Astrocyte of the spinal cord (primary cell): ENCODE measurements at places on chromosomes 5 and 9.
A peak's percentile ranks its signal among the peaks of the same experiment; 100 is the strongest.

GRCh38 chr5:136811551-136811950, 446.2 kb upstream of the TRPC7 start:
- peak; percentile 87 for DNase-seq

DNA sequence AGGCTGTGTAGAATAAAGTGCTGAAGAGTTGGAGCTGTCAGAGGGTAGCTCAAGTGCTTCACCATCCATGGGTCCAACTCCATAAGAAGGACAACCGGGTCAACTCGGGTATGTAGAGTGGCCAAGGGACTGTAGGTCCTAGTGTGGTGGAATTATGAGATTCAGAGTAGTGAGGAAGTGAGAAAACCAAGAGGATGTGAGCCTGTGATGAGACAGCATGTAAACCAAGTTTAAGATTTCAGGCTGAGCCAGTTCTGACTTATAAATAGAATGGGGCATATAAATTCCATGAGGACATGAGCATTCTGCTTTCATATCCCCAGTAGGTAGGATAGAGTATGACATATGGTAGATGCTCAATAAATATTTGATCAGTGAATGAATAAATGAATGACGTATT, 96.3 kb downstream of the CFAP95 start:
- no peak for DNase-seq

GRCh38 chr9:70415041-70415440, 584 bp upstream of the KLF9 start:
- no peak for DNase-seq

DNA sequence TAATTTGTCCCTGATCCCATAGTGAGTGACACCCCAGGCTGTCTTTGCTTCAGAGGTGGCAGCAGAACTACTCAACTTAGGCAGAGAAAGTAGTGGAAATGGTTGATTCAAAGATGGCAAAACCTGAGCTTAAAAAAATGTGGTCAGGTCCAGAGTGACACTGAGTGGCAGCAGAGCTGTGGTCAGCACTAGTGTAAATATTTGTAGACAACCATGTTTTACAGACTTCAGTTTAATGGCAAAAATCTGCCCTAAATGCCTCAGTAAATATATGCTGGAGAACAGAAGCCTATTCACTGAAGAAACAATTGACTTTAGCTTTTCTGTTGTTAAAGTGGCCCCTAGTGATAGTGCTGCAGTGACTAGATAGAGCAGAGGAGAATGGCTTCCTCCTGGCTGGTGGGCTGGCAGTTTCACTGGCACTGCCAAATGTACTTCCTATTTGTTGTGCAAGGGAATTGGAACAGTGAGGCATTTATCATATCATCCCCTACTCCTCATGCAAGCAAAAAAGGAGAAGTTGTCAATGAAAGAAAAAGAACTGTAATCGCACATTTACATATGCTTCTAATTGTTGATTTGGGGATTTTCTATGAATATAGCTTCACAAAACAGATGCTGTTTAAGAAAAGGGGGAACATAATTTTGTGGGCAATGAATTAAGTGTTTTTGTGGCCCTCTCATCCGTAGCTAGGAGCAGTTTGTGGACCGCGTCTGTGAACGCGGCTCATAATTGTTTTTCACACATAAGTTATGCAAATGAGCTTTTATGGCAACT, 12.0 kb downstream of the PBX3 start:
- DNase-seq = peak; percentile 17

GRCh38 chr5:142826741-142827492, 56.7 kb downstream of the ARHGAP26 start:
- peak; percentile 82 for DNase-seq

- DNase-seq = no peak
Observed at GRCh38 chr9:99828054-99828416, 6.3 kb downstream of the NR4A3 start.

DNA sequence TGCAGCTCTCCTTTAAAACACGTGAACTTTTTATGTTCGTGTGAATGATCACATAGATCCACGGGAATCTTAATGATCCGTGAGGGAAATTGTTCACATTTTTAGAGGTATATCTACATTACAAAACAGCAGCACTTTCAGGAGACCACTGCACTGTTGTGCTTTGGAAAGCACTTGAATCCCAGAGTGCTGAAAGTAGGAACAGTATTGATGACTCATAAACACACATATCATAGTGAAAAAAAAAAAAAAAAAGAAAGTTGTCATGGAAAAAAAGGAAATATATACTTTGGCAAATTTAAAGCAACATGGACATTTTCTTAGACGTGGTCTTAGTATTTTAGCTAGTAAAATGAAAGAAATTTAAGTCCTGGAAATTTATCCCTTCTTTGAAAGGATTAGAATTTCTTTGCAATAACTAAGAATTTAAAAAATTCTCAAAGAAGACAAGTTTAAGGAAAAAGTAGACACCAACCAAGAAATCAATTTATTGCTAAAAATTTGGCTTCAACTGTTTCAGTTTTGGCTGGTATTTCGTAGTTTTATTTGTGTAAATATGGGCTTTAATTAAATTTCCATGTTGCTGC, 55.4 kb downstream of the ADGRV1 start:
- DNase-seq = peak; percentile 31

GRCh38 chr5:118126159-118126558, 862.2 kb downstream of the DTWD2 start:
- DNase-seq = peak; percentile 59

DNA sequence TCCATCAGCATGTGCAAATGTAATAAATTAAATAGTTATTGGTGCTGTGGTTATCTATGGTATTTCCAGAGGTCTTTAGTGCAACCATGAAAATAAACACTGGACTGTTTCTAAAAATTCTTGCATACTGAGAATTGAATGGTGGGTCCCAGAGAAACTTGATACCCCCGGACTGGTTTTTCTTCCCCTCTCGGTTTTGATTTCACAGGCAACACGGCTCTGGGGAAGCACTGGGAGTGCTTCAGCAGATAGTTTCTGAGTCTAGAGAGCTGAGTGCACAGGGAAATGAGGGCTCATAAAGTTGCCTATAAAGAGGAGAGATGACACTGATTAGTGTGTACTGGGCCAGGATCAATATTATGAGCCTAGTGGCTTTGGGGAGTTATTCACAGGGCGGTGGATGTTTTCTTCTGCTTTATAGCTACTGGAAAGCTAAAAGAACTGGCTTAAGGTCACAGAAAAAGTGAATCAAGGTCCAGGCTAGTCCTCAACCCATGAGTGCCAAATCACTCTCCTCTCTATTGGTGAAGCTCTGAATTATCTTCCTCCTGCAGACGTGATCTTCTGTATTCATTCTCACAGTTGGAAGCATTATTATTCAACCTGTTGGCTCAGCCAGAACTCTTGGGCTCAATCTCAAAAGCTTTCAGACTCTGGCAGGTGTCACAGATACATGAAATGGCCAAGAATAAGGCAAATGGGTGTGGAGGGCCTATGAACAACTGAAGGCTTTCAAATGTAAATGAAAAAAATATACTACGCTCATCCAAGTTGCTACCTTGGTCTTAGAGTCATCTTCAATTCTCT, 170.2 kb upstream of the HMHB1 start:
- DNase-seq = peak; percentile 63

- DNase-seq = peak; percentile 66
Observed at GRCh38 chr5:141973871-141974595, 5.1 kb downstream of the RNF14 start.

- no peak for DNase-seq
Observed at GRCh38 chr9:131396626-131397025, 2.7 kb downstream of the PRRC2B start.

DNA sequence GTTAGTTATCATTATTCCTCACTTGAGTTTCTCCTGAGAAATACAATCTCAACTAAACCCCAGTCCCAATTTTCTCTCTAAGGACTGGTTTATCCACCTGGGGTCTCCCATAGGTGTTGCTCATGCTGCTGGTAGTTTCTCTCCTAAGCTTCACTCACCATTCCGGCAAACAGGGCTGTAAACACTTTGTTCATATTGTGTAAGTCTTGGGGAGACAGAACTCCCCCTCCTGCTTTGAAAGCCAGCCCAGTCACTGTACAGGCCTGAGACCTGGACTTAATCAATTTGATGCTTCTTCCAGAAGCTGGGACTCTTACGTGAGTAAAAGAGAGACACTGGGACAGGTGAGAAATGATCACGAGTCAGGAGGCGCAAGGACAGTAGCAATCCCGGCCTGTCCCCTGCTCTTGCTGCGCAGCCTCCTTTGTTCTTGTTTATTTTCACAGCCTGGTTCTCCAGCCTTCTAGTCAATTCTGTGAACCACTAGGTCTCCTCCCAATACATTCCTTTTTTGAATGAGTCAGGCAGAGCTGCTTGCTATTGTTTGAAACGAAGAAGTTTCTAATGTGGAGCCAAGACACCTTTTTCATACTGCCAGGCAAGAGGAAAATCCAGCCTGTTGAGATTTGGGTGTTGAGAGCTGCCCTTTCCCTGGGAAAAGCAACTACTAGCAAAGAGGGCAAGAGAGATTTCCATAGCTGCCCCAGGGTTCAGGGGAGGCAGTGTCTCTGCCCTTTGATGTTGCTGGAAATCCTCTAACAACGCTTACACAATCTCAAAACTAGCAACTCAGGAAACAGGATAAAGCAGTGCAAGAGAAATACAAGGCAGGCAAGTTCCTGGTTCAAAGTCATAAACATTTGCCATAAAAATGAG, 9.2 kb upstream of the SHROOM1 start:
- peak; percentile 77 for DNase-seq

GRCh38 chr5:135880278-135880677, 15.4 kb downstream of the IL9 start:
- no peak for DNase-seq

DNA sequence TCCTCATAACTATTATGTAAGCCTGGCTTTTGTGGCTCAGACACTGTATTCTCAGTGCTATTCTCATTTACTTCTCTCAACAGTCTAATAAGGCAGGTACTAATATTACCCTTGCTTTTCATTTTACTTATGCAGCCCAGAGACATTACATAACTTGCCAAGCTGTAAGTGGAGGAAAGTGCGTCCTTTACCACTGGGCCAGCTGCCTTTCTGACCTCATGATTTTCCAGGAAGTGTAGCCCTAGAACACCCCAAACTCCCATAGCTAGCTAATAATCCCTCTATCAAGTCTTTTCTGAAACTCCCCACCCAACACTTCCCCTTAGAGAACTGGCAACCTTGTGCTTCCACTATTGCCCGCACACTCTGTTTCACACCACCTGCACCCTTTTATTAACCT, 192.9 kb upstream of the HMHB1 start:
- no peak for DNase-seq

DNA sequence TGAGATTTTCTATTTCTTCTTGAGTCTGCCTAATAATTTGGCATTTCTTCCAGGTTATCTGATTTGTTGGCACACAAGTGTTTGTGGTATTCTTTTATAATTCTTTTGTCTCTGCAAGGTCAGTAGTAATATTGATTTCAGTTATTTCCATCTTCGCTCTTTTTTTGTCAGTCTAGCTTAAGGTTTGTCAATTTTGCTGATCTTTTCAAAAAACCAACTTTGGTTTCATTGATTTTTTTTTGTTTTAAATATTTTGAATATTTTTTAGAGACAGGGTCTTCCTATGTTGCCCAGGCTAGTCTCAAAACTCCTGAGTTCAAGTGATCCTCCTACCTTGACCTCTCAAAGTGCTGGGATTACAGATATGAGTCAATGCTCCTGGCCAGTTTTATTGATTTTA, 162.8 kb downstream of the BARX1 start:
- no peak for DNase-seq

GRCh38 chr5:158514319-158514985, 585.3 kb downstream of the EBF1 start:
- DNase-seq = peak; percentile 24

DNA sequence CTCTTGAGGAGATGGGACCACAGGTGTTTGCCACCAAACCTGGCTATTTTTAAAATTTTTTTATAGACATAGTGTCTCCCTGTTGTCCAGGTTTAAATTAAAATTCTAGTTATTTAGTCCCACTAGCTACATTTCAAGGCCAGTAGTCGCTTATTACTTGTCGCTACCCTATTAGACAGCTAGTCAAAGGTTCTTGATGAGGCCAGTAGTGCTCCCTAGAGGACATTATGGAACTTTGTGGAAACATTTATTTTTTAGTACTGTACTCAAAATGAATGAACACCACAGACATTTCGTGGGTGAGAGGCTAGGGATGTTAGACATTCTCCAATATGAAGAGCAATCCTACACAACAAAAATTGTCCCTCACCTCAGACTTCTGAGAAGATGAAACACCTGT, 14.4 kb upstream of the GRXCR2 start:
- no peak for DNase-seq

DNA sequence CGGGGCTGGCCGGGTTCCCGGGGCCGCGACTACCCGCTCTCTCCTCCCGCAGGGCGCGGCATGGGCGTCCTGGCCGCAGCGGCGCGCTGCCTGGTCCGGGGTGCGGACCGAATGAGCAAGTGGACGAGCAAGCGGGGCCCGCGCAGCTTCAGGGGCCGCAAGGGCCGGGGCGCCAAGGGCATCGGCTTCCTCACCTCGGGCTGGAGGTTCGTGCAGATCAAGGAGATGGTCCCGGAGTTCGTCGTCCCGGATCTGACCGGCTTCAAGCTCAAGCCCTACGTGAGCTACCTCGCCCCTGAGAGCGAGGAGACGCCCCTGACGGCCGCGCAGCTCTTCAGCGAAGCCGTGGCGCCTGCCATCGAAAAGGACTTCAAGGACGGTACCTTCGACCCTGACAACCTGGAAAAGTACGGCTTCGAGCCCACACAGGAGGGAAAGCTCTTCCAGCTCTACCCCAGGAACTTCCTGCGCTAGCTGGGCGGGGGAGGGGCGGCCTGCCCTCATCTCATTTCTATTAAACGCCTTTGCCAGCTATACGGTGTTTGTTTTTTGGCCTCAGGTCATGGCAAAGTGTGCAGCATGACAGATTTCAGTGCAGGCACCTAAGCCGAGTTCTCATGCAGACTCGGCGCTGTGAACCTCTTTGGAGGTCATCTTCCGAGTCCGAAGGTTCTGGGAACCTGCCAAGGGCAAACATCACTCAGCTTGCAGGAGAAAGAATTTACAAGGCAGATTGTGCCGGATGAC, 516 bp downstream of the MRPL41 start:
- peak; percentile 33 for DNase-seq

GRCh38 chr9:109520475-109521132, 22.5 kb upstream of the PTPN3 start:
- peak; percentile 75 for DNase-seq

DNA sequence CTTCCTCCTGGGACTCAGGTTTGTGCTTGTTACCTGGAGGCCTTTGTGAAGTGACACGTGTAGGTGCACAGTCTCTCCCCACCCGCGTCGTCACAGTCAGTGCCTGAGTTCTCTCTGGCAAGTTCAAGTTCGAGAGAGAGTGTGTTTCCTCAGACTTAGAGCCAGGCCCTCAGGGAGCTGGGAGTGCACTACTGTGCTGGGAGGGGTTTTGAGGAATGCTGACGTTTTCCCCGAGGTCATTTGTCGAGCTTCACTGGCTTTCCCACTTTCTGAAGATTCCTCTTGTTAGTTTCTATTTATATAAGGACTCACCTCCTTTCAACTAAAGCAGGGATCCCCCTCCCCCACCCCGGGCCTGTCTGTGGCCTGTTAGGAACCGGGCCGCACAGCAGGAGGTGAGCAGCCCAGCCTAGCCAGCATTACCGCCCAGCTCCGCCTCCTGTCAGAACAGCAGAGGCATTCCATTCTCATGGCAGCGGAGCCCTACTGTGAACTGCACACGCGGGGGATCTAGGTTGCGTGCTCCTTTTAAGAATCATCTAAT, 209.2 kb downstream of the DIRAS2 start:
- peak; percentile 93 for DNase-seq

GRCh38 chr9:69882998-69883565, 62.5 kb downstream of the CFAP95 start:
- DNase-seq = no peak

- DNase-seq = no peak
Observed at GRCh38 chr5:170056561-170057267, 49.0 kb upstream of the FOXI1 start.

GRCh38 chr9:98324801-98325200, 69.4 kb upstream of the TBC1D2 start:
- DNase-seq = no peak
